ENCODE measurements at places on chromosomes 5 and 9. TPM values are rescaled to one million over a fixed set of nuclear protein-coding genes. Genes with fewer than 3 reads are reported as not detected.

- DNase-seq: no peak
Observed at GRCh38 chr9:127786773-127787104, 905 bp downstream of the CDK9 start.

Gene PCDHGA4
- total RNA-seq: 2.3 TPM

- DNase-seq: no peak
Observed at GRCh38 chr9:6782345-6782744, 24.6 kb downstream of the KDM4C start.

GRCh38 chr5:59133764-59134261, 550.9 kb downstream of the RAB3C start:
- DNase-seq: no peak

Gene OR1J2
- not detected for total RNA-seq

Gene ARL14EPL
- not detected for total RNA-seq

DNA sequence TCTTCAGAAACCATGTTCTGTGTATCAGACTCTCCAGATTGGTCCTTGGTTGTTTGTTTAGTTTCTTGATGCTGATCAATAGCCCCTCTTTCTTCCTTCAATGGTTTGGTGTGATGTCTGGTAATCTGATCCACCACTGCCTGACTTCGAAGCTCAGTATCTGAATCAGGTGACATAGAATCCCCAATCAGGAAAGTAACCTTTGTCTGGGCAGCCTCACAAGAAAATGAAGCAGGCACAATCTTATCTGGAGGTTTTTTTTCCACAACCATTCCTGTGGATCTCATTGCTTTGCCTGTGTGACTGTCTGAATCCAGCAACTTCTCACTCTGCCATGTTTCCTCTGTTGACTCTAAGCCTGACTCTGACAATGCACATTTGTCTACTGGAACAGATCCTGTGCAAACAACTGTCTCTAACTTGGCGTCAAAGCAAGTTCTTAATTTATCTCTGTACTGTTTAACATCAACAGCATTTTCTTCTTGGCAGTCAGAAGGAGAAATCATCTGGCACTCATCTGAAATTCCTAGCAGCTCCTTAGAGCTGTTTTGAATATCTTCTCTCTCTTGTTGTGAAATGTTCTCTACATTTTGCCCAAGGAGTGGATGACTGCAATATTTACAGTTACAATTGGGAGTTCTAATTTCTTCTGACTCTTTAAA, 37.1 kb upstream of the RAPGEF6 start:
- peak; percentile 3 for DNase-seq

GRCh38 chr9:98861781-98862504, 54.5 kb downstream of the GALNT12 start:
- no peak for DNase-seq

DNA sequence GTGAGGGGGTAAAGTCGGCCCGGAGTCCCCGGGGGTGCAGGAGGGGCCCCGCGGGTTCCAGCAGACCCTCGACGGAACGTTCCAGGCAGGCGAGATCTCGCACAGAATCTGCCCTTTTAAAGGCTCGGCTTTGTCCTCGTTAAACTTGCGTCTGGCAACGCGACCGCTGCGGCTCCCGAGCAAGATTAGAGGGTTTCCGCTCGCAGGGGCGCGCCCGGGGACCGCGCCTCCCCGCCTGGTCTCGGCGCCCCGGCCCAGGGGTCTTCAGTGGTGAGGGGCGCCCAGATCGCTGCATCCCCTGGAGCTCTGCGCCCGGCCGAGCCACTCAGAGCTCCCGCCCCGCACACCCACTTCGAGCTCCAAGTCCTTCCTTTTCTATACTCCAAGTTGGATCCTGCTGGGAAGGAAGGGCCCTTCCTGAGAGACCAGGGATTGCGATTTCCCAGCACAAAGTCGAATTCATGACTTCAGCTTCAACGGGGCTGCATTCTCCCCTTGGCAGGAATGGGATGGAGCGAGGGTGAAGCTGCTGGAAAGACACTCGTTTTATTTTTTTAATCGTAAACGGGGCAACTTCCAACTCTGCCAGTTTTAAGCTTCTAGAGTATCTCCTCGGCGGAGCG, 11.3 kb downstream of the PROP1 start:
- DNase-seq: no peak

Gene UBE2R2
- 68.3 TPM for total RNA-seq

Gene VLDLR
- 16.4 TPM for total RNA-seq
